SK-N-SH (cell line): ENCODE measurements at places on chromosomes 6 and 20.

DNA sequence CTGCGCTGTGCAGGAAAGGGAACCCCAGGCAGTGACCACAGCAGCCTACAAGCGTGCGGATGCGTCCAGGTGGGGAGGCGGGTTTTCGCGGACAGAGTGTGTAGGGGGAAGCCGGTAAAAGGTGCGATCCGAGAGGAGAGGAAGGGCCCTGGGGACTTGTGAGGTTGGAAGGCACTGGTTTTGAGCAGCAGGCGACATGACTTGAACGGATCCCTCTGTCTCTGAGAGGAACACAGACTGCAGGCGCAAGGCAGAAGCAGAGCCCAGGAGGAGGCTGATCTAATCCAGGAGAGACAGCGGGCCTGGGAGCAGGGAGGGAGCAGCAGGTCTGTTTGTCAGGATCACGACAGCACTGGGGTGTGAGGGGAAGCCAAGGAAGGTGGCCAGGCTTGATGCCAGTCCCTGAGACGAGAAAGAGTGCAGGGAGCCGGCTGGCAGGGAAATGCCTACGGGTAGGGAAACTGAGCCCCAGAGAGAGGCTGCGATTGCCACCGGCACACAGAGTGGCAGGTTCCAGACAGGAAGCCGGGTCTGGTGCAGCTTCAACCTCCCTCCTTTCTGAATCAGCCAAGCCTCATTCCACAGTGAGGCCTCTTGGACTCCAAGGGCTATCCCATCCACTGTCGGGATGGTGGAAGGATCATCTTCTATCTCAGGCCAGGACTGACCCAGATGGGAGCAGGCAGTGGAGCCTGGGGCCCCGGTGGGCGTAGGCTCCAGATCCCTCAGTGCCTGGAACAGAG is 57.1 kb downstream of the HNF4A start:
- no peak for DNase-seq

GRCh38 chr6:25053875-25054371 is 118.2 kb upstream of the RIPOR2 start:
- no peak for DNase-seq

DNA sequence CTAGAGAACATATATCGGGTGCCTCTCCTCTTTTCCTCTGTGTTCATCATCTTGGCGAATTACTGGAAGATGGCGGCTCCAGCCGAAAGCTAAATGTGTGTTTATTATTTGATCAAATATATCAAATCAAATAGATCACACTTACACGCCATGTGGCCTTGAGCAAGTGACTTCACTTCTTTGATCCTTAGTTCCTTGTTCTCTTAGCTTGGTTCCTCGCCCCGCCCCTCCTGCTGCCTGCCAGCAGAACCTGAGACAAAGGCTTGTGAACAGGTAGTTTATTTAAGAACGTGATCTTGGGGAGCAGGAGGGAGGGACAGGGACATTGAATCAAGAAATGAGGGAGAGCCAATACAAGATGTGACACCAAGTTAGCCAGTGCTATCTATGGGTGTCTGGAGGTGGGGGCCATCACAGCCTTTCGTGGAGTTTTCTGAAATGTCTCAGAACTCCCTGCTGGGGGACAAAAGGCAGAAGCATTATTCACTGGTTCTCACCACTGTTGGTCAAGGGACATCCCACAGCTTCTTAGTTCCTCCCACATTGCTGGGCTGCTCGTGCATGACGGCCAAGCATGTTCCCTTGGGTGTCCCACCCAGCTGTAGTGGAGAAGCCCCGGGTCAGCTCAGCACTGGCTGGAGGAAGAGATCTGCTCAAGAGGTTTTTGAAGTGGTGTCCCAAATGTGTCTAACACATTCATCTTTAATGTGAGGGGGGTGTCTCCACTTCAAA is 44.9 kb upstream of the RNF24 start:
- no peak for DNase-seq

- no peak for DNase-seq
Measured at GRCh38 chr6:54192993-54193392, 81.8 kb downstream of the MLIP start.
